Left cardiac atrium (tissue), 4 donors: ENCODE measurements at places on chromosomes 5 and 9. TPM values are rescaled to one million over a fixed set of nuclear protein-coding genes. Genes with fewer than 3 reads are reported as not detected.

Gene SLC34A1
- not detected for total RNA-seq

Gene PCDH12
- total RNA-seq = 10.0 TPM

Gene IFNK
- total RNA-seq = not detected

Gene PCDHA1
- total RNA-seq = not detected

Gene ISL1
- total RNA-seq = not detected

Gene GAS1
- total RNA-seq = 39.3 TPM

DNA sequence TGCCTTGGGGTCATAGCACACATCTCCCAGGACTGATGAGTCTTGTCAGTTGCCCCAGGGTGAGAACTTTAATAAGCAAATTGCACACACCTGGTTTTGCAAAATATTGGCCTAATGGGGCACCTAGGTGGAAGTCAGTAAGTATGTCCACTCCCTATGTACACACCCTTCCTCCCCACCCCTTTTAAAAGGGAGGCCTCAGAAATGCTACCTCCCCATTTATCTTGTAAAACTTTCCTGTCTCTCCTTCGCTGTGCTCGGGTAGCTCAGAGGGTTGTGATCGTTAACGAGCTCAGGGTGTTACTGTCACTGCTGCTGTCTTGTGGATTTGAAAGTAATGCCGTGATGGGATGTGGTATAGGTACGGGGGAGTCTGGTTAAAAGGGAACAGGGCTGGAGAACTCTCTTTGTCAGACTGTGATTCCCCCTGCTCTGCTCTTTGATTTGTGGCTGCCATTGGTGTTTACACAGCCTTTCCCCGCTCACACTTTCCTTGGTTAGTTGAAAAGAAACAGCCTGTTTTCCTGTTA lies 26.2 kb downstream of the ZNF462 start:
- no peak for DNase-seq

DNA sequence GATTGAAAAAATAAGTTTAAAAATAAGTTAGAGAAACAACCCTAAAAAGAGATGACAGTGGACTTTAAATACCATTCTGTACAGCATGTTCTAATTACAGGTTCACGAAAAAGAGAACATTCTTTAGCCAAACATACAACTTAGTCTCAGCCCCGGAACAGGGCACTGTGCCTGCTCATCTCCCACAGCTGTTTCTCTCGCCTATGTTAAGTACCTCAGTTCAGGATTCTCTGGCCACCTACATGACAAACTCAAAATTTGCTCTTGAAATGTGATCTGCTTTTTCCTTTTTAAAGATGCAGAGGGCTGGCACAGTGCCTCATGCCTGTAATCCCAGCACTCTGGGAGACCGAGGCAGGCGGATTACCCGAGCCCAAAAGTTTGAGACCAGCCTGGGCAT lies 52.3 kb downstream of the MYO10 start:
- DNase-seq = no peak

GRCh38 chr5:173395933-173396308 lies 67.7 kb upstream of the STC2 start:
- no peak for DNase-seq

GRCh38 chr5:7745882-7746610 lies 104.9 kb downstream of the CFAP90 start:
- peak; percentile 61 for DNase-seq

DNA sequence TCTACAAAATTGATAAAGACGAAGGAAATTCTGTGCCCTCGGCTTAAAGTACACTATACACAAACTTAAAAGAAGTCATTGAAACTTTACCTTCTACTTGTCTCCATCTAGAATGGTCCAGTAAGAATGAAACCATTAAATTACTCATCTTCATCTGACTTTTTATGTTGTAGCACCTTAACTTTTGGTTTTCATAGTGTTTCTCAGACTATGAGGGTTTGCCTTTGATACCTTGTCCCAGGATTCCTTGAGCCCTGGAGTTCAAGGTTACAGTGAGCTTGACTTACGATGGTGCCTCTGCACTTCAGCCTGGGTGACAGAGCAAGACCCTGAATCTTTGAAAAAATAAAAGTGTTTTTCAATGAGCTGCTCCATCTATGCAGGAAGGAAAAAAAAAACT lies 132.2 kb downstream of the CDC42SE2 start:
- no peak for DNase-seq

DNA sequence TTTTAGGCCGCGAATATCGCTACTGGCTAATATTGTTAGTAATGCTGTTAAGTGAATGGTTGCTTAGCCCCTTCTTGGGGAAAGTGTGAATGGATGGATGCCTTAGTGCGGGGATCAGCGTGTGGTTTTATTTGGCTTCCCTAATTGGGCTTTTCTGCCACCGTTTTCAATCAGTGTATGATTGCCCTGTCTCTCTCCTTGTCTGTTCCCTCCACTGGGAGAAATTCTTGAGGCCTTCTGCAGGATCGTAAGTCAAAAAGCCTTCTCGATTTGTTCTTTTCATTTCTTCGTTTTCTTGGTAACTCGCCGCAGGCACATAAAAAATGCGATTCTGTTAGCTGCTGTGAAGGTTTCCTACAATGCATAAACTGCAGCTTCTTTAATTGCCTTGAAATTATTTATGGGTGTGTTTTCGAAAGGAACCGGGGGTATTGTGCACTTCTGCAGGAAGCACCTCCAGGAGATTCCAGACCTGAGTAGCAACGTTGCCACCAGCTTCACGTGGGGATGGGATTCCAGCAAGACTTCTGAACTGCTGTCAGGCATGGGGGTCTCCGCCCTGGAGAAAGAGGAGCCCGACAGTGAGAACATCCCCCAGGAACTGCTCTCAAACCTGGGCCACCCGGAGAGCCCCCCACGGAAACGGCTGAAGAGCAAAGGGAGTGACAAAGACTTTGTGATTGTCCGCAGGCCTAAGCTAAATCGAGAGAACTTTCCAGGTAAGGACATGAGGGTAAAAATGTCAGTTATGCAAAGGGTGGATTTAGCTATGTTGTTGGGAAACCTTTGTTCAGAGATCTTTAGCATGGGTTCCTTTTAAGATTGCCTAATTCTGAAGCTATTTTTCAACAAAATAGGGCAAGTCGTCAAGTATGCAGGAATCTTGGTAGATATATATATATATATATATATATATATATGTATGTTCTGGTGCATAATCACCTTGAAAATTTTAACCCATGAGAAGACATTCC lies 700 bp downstream of the SKP2 start:
- no peak for DNase-seq

DNA sequence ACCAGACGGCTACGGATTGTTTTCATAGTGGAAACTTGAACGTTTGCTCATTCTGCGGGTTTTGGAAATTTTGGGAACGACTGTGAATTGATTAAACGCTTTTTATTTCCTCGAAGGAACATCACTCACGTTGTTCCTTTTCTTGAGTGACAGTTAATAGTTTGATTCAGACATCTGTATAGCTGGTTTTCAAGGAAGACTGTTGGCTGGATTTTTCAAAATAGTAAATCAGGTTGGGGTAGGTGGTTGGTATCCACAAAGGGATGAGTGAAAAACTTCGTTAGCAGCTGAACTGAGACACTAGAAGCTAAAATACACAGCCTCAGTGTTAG lies 1.1 kb downstream of the TGFBR1 start:
- DNase-seq = no peak

- no peak for DNase-seq
These were observed 29.6 kb upstream of the DTWD2 start for GRCh38 chr5:119017994-119018393.

DNA sequence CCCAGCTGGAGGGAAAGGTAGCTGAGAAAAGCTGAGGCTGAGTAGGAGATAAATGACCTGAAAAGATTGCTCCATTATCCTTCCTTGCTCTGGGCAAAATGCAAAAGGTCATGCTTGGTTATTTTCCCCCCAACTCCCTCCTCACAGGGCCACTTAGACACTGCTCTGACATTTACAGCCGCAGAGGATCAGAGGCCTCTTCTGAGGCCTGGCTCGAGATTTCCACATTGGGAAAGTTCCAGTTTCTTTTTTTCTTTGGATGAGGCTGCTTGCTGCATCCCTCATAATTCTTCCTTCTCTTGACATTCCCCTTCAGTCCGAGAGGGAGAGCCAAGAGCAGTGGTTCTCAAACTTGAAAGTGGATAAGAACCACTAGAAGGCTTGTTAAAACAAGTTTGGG lies 60.1 kb upstream of the HSPA9 start:
- no peak for DNase-seq

DNA sequence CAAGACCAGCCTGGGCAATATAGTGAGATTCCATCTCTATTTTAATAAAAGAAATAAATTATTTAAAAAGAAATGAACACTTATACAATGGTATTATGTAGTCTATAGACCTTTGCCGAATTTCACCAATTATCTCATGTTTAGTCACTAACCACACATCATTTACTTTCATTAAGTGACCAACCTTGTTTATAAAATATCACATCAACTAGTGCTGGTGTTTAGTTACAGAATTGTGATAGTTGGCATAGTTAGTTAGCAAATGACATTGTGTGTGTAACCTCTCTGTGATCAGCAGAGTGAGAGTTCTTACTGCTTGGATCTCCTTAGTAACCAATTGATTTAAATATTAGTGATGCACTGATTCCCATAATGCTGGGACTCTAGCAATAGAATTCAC lies 71.8 kb downstream of the PRR16 start:
- no peak for DNase-seq

- DNase-seq = no peak
These were observed 127.6 kb upstream of the SLC25A48 start for GRCh38 chr5:135706893-135707292.

DNA sequence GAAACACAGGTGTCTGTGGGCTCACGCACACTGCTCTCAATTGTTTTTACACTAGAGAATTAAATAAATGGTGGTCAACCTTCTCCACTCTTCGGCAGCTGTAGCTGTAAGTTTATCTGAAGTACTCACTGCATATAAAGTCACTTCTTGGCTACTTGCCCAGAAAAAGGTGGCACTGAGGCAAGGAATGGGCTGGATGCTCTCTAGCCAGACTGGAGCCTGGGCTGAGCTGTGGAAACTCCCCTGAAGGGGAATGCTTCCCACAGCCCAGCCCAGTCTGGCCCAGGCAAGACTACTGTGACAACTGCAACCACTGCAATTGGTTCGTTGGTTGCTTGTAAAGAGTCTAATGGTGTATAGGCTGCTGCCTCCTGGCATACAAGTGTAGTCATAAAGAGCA lies 4.5 kb downstream of the LEAP2 start:
- no peak for DNase-seq

DNA sequence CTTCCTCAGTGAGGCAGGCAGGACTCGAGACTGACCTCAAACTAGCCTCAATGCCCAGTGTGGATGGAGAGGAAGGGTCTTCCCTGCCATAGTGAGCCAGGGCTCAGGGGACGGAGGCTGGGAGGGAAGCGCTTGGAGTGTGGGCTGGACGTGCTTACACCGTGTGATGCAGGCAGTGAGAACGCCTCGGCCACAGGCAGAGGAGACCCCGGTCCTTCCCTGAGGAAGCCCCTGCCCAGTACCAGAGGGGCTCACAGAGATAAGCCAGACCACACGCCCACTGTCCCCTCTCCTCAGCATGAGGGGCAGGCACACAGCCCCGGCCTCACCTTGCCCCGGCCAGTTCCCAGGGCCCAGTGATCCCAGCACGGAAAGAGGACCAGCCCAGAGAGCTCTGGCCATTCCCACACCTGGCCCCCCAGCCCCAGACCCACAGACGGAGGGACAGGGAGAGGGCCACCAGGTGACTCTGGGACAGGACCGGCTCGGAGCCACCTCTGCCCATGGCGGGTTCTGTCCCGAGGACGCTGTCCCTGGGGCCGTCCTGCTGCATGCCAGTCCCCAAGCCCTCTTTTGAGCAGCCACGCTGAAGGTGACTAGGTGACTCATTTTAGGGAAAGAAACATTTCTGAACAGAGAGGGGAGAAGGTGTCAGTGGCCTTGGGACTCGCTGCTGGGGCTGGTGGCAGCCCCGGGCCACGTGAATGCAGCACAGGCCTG lies 6.0 kb upstream of the NSMF start:
- DNase-seq = peak; percentile 18

GRCh38 chr9:4318326-4318725 lies 18.5 kb upstream of the GLIS3 start:
- DNase-seq = no peak

DNA sequence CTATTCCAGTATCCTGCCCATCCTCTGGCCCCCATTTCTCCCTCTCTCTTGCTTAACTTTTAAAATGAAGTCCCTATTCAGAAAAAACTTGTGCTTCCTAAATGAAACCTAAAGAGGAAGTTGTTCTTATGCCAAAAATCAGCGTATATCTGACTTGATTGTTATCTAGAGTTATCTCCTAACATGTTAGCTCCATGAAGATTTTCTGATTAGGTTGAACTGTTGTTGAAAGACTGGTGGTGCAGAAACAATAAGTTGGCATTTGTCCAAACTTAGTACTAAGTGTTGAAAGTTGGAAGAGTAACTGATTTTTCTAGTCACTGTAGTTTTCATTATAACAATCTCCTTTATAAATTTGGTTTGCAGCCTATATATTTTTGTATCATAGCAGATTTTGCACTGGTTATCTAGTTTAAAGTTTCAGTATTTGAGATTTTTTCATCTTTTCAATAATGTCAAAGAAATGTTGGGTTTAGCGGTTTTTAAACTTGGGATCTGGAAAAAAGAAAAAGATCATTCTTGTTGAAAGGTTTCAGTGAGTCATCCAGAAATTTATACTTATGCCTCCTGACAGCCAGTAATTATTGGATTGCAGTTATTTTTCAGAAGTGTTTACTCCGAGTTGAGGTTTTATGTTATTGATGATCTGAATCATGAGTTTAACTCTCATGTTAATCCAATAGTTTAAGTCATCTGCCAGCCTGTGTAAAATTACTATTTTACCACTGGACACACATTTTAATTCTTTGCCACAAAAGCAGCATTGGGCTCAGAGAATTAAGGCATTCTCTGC lies 60.6 kb downstream of the PAM start:
- DNase-seq = no peak

DNA sequence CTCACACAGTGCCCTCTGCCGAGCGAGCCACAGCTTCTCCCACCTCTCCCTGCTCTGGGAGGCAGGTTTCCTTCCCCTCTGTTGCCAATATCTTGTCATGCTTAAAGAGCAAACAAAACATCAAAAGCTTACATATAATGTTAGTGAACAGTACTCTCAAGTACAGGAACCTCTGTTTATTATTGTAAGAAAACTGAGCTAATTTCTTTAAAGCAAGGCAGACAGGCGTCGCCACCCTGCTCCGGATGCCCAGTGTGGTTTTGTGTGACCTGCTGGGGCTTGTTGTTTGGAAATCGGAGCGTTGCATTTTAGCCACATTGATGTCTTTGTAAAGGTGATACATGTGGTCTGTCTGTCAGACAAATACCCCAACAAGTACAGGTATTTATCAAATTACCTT lies 401.4 kb upstream of the IRX1 start:
- no peak for DNase-seq

GRCh38 chr9:127426756-127427155 lies 2.6 kb downstream of the ZNF79 start:
- no peak for DNase-seq
